ENCODE measurements at places on chromosomes 4 and X. TPM values are rescaled to one million over a fixed set of nuclear protein-coding genes. Genes with fewer than 3 reads are reported as not detected.

Gene GAB3
- 4.9 TPM for total RNA-seq

- no peaks in the 10 kb centered on the region for H3K36me3 ChIP-seq
- DNase-seq: no peak
- H3K4me1 ChIP-seq: no peaks in the 10 kb centered on the region
- H3K4me3 ChIP-seq: no peak overlapping the region
- H3K27me3 ChIP-seq: no peaks in the 10 kb centered on the region
- no peak overlapping the region for H3K27ac ChIP-seq
These were observed 746 bp downstream of the TCEAL7 start for GRCh38 chrX:103330681-103331288.

Gene TSPAN7
- total RNA-seq: not detected

GRCh38 chrX:120361764-120362305, at the start of gene ATP1B4:
ATP1B4 (plus strand) TSS chrX:120362089; CDS start chrX:120362169, 80 bp downstream.
- no peak within 1 kb of the TSS for H3K4me3 ChIP-seq
- no peaks in the 10 kb centered on the region for H3K36me3 ChIP-seq
- no peak for DNase-seq

DNA sequence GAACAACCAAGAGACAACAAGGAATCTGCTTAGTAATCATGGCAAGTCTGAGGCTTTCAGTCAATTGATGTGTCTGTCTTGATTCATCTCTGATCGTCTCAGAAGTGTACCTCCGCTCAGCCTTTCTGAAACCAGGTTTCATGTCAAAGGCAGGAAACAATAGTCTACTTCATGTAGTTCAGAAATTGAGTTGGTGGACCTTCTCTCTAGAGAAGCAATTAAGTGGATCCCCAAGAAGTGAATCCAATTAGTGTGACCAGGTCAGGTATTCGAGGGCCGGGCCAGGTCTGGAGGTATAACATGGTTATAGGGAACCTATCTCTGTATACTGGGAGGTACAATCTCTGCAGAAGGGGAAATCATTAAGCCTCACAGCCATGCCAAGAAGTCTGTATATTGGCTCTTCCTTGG, 32.0 kb downstream of the DAPP1 start:
- H3K4me3 ChIP-seq: no peak overlapping the region
- H3K36me3 ChIP-seq: no peaks in the 10 kb centered on the region
- H3K27me3 ChIP-seq: no peaks in the 10 kb centered on the region
- peaks cover 8% of the 10 kb centered on the region for H3K4me1 ChIP-seq

DNA sequence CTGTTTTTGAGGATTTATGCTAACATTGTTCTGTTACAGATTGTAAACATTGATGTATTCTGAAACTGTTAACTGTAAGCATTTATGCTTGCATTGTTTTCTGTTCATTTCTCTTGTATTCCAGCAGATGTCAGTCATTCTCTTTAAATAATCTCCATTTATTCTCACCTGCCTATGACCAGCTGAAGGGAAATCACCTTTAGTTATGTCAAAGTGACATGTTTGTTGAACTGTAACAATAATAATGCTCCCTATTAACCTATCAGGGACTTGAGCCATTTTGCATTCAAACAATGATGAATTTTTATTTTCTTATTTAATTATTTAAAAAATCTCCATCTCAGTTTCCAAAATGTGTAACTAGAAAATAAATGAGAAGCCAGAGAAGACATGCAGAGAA, 58.0 kb downstream of the SPCS3 start:
- no peak overlapping the region for H3K27ac ChIP-seq
- no peak overlapping the region for H3K4me3 ChIP-seq
- no peaks in the 10 kb centered on the region for H3K36me3 ChIP-seq

DNA sequence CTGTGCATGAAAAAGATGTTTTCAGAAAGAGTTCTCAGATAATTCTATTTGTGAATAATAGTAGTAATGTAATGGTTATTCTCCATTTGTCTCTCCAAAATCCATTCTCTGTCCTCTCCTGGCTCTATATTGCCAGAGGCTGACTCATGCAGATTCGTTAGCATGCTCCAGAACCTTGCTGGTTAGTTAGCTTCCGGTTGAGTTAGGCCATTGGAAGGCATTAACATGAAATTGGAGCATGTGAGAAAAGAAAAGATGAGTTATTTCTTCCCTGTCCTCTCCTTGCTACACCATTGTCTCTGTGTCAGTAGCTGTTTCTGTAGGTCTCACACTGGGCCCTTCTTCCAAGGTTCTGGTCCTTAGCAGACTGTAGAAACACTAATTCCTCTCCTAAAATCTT, 23.5 kb upstream of the PRDM8 start:
- DNase-seq: no peak
- H3K36me3 ChIP-seq: no peaks in the 10 kb centered on the region
- H3K4me1 ChIP-seq: peaks cover 33% of the 10 kb centered on the region
- no peaks in the 10 kb centered on the region for H3K27me3 ChIP-seq
- peak overlapping the region; percentile 3 for H3K4me3 ChIP-seq
- peak overlapping the region; percentile 75 for H3K27ac ChIP-seq

Gene PABPC1L2A
- not detected for total RNA-seq

- no peaks in the 10 kb centered on the region for H3K27me3 ChIP-seq
- no peaks in the 10 kb centered on the region for H3K36me3 ChIP-seq
- no peaks in the 10 kb centered on the region for H3K4me1 ChIP-seq
- DNase-seq: no peak
- no peak overlapping the region for H3K4me3 ChIP-seq
These were observed 414.3 kb upstream of the RPS6KA3 start for GRCh38 chrX:20680998-20681397.

DNA sequence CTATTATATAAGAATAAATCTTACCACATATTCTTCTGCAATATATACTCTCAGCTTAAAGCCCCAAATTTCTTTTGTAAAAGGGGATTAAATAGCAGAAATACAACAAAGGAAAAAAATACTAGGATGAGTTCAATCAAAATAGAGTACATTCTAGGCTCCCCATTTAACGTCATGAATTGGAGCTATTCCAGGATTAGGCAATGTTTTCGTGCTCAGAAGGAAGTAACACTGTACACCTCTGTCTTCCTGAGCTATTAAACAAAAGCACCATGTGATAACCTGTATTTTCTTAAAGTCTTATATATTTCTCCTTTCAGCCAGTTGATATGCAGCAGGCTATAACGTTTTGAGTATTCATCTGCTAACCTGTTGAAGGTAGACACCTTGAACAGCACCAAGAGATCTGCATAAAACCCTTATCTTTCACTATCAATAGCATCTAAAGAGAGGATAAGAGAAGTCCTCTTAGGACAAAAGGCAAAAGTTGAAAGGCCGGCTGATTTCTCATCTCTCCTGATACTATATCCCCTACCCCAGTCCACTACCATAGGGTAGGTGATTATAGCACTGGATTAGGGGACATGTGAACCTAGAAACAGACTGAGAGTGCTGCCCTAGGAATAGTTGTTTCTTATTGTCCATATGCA, 31.5 kb downstream of the TEC start:
- no peaks in the 10 kb centered on the region for H3K27me3 ChIP-seq
- no peak for DNase-seq
- H3K36me3 ChIP-seq: no peaks in the 10 kb centered on the region
- H3K4me1 ChIP-seq: no peaks in the 10 kb centered on the region
- no peak overlapping the region for H3K4me3 ChIP-seq

Gene VCX3B
- total RNA-seq: not detected

DNA sequence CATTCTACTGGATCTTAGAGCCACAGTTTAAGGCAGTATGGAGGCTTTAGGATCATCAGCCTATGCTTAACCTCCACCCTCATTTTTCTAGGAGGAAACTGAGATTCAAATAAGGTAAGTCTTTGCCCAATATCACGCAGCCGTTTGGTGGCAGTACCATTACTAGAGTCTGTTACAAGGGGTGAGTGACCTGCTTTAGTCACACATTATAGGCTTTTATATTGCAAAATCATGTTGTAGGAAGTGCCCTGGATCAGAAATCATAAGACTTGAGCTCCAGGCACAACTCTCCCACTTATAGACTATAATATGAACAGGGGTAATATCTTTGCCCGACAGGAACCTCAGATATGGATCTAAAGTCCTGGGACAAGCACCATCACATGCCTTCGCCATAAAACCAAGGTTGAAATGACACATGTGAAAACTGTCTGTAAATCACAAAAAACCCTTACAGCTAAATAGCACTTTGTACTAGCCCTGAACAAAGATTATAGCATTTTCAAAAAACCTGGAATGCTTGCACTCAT, 19.2 kb downstream of the HPSE start:
- H3K36me3 ChIP-seq: no peaks in the 10 kb centered on the region
- H3K27me3 ChIP-seq: no peaks in the 10 kb centered on the region
- H3K4me3 ChIP-seq: no peak overlapping the region

Gene UGT2A3
- not detected for total RNA-seq

Gene MAP9
- 20.5 TPM for total RNA-seq

Gene ATOH1
- not detected for total RNA-seq

GRCh38 chr4:27040356-27040755, 179.7 kb downstream of the STIM2 start:
- H3K4me1 ChIP-seq: no peaks in the 10 kb centered on the region
- H3K36me3 ChIP-seq: no peaks in the 10 kb centered on the region
- H3K27ac ChIP-seq: no peak overlapping the region
- DNase-seq: no peak

GRCh38 chr4:17657090-17657489, 42.6 kb downstream of the MED28 start:
- no peaks in the 10 kb centered on the region for H3K27me3 ChIP-seq
- no peak overlapping the region for H3K27ac ChIP-seq
- DNase-seq: no peak
- H3K36me3 ChIP-seq: no peaks in the 10 kb centered on the region
- no peaks in the 10 kb centered on the region for H3K4me1 ChIP-seq

DNA sequence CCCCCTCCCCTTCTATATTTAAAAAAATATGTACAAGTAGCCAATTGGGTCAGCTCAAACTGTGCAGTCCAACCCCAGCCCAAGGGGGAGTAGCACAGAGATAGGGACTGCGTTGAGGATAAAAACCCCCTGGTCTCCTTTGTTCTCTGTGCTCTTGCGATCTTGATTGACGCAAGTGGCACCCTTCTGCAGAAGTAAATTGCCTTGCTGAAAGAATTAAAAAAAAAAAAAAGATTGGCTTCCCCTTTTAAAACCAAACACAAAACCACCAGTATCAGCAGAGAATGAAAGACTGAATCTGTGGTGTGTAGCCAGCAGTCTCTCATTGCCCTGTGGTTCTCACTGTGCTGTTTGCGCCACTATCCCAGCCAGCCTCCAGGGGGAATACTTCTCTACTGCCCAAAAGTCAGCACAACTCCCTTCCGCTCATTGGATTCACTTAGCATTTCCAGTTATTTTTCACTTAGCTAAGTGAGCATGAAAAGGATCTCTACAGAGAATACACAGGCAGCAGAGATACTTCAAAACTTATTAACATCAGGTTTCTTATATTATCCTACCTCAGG, 29.7 kb downstream of the MANBA start:
- H3K36me3 ChIP-seq: no peaks in the 10 kb centered on the region
- no peaks in the 10 kb centered on the region for H3K27me3 ChIP-seq
- no peak for DNase-seq
- H3K27ac ChIP-seq: no peak overlapping the region

GRCh38 chrX:20500949-20501348, 234.2 kb upstream of the RPS6KA3 start:
- H3K4me3 ChIP-seq: no peak overlapping the region
- no peaks in the 10 kb centered on the region for H3K4me1 ChIP-seq
- no peak for DNase-seq
- H3K27ac ChIP-seq: no peak overlapping the region

Gene TKTL2
- total RNA-seq: not detected

Gene AREG
- 0.41 TPM for total RNA-seq

DNA sequence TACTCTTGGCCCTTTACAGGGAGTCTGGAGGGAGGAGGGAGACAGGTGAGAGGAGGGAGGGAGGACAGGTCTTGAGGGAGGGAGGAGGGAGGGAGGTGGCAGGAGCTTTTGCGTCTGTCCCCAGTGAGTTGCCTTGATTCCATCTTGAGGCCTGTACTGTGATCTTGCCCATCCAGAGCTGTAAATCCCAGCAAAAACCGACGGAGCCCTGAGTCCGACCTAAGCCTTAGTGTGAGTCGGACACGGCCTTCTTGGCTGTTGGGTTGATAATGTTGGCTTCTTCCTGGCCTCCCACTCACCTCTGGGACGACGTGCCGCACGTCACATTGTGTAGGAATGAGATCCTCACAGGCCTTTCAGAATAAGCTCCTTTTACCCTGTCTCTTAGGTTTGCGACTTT, 72.5 kb downstream of the RGS12 start:
- H3K4me3 ChIP-seq: no peak overlapping the region
- H3K36me3 ChIP-seq: no peaks in the 10 kb centered on the region
- H3K27me3 ChIP-seq: no peaks in the 10 kb centered on the region
- peaks cover 11% of the 10 kb centered on the region for H3K4me1 ChIP-seq
- no peak overlapping the region for H3K27ac ChIP-seq
- no peak for DNase-seq

Gene MTMR8
- total RNA-seq: 7.2 TPM

- DNase-seq: no peak
- H3K36me3 ChIP-seq: no peaks in the 10 kb centered on the region
These were observed 32.5 kb downstream of the HMGB3 start for GRCh38 chrX:151015684-151016083.

Gene MAGEA9
- not detected for total RNA-seq

DNA sequence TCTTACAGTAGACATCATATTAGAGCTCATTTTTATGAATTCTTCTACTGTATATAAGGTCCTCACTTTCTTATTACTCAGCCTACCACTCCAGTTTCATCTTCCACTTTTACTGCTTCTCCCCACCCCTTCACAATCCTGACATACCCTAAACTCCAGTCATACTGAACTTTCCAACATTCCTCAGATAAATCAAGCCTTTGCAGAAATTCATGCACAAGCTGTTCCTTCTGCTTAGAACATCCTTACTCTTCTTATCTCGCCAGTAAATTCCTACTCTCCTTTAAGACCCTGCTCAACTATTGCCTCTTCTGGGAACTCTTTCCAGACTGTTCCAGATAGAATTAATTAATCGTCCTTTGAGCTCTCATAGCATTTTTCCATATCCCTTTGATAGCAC, 24.8 kb downstream of the RTL9 start:
- H3K27ac ChIP-seq: no peak overlapping the region
- no peaks in the 10 kb centered on the region for H3K4me1 ChIP-seq
- no peaks in the 10 kb centered on the region for H3K27me3 ChIP-seq
- no peaks in the 10 kb centered on the region for H3K36me3 ChIP-seq
- no peak overlapping the region for H3K4me3 ChIP-seq

GRCh38 chrX:129705377-129705925, 33.3 kb upstream of the XPNPEP2 start:
- H3K27ac ChIP-seq: no peak overlapping the region
- H3K4me3 ChIP-seq: no peak overlapping the region
- no peaks in the 10 kb centered on the region for H3K4me1 ChIP-seq
- H3K27me3 ChIP-seq: no peaks in the 10 kb centered on the region
- H3K36me3 ChIP-seq: no peaks in the 10 kb centered on the region

Gene IL21
- not detected for total RNA-seq

DNA sequence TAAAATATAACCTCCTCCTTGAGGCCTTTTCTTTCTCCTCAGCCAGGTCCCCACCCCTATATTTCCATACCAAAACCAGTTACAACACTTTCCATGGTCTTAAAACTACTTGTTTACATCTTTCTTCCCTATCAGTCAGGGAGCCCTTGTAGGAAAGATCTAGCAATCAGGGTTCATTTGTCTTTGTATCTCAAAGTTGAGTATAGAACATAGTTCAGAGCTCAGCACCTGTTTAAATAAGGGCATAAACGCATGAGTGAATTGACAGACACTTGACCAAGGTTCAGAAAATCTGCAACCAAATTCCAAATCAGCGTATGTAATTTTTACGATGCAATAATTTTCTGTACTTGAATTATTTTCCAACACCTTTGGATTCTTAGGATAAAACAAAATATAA, 352.2 kb upstream of the MAGEB16 start:
- no peak for DNase-seq
- H3K36me3 ChIP-seq: no peaks in the 10 kb centered on the region
- H3K4me1 ChIP-seq: no peaks in the 10 kb centered on the region
- no peaks in the 10 kb centered on the region for H3K27me3 ChIP-seq
- no peak overlapping the region for H3K27ac ChIP-seq

GRCh38 chr4:2852481-2852921, 8.9 kb downstream of the ADD1 start:
- peak overlapping the region; percentile 38 for H3K4me3 ChIP-seq
- peak; percentile 28 for DNase-seq
- H3K27ac ChIP-seq: peak overlapping the region; percentile 64
- peaks cover 16% of the 10 kb centered on the region for H3K36me3 ChIP-seq
- H3K4me1 ChIP-seq: peaks cover 32% of the 10 kb centered on the region

Data from naive thymus-derived CD4-positive, alpha-beta T cell (primary cell).